ENCODE measurements at places on chromosomes 4 and X. TPM values are rescaled to one million over a fixed set of nuclear protein-coding genes. Genes with fewer than 3 reads are reported as not detected.

DNA sequence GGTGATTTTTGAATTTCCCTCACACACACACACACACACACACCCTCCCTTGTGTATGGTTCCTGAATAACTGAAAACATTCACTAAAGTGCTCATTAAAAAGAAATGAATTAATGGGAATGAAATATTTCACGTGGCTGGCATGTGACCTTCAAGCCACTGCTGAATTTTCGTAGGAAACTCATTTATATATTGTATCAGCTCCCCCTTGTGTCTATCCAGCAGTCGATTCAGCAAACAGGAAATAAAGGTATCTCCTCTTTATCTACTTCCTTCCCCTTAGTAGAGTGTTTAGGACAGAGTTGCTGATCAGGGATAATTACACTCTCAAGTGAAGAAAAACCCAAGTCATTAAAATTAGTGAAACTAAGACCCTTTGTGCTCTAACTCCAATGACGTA lies 912.6 kb upstream of the LCORL start:
- DNase-seq = no peak

GK2 gene
- not detected for total RNA-seq

DNA sequence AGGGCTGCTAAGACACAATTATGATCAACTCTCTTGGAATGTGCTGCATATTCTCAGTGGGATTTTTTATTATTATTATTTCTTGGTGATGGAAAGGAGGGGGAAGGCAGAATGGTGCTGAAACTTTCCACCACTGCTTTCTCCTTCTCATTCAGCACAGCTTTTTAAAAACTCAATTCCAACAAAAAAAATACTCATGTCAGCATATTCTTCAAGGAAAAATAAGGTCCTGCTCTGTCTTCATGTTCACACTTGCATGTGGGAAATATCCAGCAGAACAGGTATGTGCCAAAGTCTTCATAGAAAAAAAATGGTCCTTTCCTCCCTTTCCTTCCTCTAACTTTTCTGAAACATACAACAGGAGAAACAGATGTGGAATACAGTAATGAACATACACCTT lies 144.0 kb upstream of the ADAMTS3 start:
- DNase-seq = no peak

CT45A10 gene
- total RNA-seq = not detected

DNA sequence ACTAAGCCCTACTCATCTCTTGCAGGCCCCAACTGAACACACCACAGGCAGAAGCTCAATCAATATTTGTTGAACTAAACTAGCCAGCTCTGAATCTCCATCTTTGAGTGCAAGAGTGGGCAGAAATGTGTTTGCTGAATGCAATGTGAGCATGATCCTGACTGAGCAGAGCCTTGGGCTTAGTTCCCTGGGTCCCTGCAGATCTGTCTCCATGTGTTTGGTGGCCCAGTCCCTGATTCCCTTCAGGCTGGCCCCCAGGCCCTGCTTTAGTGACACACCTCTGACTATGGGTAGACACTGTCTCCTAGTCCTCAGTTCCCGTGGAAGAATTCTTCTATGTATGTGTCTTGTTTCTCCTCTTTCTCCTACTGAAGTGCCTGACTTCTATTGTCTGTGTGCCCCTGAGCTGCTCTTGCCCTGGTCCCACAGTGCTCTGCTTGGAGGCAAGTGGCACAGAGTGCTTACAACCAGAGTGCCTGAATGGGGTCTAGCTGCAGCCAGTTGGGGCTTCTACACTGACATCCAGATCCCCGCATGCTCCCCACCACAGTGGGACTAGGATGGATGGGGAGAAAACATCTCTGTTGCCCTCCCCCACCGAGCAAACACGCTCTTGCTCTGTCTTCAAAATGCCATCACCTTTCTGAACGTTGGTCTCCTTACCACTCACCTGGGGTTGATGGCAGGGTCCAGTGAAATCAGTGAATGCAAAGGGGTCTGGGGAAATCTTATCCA lies 9.3 kb downstream of the PJA1 start:
- no peak for DNase-seq

DNA sequence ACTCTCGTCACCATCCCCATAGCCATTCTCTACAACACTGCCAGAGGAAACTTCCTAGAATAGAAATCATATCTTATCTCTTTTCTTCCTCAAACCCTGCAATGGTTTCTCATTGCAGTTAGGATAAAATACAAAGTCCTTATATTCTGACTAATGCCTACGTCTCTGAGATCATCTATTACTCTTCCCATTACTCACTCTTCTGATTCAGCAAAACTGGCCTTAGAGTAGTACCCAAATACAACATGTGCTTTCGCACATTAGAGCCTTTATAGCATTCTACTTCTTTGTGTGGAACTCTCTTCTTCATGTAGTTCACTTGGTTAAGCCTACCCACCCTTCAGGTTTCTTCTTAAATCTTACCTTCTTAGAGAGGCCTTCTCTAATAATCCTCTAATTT lies 28.0 kb downstream of the LHFPL1 start:
- no peak for DNase-seq

GRCh38 chr4:41012293-41012692 lies 202.0 kb downstream of the APBB2 start:
- DNase-seq = no peak

- DNase-seq = no peak
Observed at GRCh38 chr4:54659313-54659712, 1.6 kb downstream of the KIT start.

DNA sequence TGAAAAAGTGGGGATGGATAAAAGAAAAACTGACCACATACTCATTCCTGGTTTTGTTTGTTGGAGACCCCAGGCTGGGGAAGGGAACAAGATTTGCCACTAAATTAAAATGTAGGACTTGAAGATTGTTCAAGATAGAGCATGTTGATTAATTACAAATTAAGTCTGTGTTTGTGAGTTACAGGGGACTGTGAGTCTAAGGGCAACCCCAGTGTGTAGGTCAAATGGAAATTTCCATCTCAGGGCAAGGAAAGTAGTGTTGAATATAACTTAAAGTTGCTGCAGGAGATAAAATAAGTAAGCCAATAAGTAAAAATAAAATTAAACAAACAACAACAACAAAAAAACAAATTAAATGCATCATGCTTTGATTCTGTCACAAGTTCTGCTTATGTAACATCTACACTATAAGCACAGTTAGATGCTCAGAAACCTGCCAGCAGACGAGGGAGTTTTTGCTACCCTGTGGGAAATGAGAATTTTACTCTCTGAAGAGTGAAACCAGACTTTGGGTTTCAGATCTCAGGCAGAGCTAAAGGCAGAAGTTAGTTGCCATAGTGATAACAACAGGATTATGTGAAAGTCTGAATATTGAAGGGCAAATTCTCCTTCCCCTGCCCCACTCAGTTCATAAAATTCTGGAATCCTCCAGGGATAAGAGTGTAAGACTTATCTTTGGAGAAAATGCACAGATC lies 352.3 kb downstream of the GRXCR1 start:
- DNase-seq = no peak

DNA sequence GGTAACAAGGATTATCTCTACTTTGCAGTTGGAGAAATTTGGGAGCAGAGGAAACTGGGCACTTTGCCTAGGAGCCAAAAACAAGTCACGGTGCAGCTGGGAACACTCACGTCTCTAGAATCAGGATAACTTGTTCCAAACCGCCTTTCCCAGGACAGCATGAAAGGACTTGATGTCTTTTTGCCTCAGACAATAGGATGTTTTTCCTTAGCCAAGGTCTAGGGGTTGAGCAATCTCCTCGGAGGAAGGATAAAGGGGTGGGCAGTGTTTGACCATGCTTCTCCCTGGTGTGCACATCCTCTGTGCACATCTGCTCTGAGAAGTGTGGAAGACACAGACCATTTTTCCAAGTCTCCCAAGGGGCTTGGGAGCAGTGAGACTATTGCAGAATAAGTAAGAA lies 1.7 kb upstream of the SPARCL1 start:
- peak; percentile 30 for DNase-seq

ZNF330 gene
- 16.9 TPM for total RNA-seq

TLR6 gene
- total RNA-seq = 0.99 TPM

- no peak for DNase-seq
Observed at GRCh38 chr4:186792728-186793366, 69.2 kb upstream of the FAT1 start.

GRCh38 chr4:55356991-55357461 lies 11.0 kb downstream of the SRD5A3 start:
- DNase-seq = no peak

USP17L13 gene
- not detected for total RNA-seq

- DNase-seq = no peak
Observed at GRCh38 chr4:38785901-38786402, 3.2 kb upstream of the TLR10 start.

DNA sequence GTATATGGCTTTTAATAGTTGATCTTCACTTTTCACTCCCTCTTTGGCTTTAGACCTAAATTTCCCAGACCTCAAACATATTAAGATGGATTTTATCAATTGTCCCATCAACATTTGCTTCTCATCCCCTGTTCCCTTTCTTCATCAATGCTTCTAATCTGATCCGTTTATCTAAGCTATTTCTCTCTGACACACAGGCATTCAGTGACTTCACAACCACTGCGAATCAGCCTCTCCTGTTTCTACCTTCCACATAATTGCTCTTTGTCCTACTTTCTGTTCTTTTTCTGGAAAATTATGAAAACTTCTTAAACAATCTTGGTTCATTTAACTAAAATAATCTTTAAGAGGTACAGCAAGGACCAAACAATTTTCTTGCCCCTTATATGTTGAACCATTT lies 115.2 kb downstream of the GLRA3 start:
- DNase-seq = no peak

- no peak for DNase-seq
Observed at GRCh38 chr4:30776921-30777415, 56.8 kb downstream of the PCDH7 start.

DNA sequence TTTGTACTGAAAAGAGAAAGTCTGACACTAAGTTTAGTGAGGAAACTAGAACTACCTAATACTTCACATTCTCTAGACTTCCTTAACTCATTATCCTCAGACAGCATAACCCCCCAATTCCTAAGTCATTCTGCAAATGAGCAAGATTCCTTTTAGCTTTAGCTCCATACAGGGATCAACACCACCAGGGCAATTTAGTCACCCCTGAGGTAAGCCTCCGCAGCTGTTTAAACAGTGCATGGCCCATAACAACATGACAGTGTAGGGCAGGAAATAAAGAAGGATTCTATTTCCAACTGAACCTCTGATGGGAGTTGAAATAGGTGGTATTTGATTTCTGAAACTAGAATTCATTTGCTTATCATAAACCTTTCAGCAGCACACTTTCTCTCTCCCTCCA lies 112.8 kb upstream of the DKK2 start:
- DNase-seq = no peak

AKAP4 gene
- total RNA-seq = not detected

GRCh38 chrX:66017659-66018170 lies 22.2 kb downstream of the VSIG4 start:
- DNase-seq = no peak

- DNase-seq = no peak
Observed at GRCh38 chr4:108567831-108568230, 52.5 kb upstream of the RPL34 start.

ENPP6 gene
- total RNA-seq = not detected

DNA sequence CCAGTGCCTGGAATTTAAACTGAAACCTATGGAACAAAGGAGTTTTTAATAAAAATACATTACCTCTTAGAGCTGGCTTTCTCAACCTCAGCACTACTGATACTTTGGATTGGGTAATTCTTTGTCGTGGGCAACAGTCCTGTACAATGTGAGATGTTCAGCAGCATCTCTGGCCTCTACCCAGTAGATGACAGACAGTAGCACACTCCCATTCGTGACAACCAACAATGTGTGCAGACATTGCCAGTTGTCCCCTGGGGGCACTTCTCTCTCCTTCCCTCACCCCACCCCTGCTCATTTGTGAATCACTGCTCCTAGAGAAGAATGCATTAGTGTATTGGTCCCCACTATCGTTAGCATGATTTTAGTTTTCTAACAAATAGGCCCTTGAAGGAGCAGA lies 16.2 kb downstream of the GPAT3 start:
- no peak for DNase-seq

DNA sequence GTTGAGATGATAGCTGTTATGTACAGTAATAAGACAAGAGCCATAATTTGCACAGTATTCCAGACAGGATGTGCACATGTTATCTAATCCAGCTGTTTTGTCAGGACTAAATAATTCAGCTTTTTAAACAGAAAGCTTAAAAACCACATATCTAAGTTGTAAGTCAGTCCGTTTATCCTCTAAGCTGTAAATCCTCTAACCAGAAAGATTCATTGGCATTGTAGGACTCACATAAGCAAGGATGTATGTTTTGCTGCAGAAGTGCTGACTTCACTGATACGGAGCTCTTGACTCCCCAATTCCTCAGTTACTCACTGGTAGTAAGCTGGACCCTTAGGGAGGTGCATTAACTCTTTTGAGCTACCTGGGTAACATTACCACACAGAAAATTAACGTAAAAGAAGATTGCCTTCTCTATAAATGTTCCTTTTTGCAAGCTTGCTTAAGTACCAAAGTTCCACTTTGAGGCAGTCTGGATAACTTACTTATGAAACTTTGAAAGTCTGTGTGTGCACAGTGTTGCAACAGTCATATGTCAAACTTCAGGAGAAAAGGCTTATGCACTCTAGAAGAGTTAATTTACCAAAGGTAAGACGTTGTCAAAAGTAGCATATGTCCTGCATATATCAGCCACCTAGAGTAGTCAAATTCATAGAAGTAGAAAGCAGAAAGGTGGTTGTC lies 58.3 kb upstream of the MAGEB2 start:
- no peak for DNase-seq

DNA sequence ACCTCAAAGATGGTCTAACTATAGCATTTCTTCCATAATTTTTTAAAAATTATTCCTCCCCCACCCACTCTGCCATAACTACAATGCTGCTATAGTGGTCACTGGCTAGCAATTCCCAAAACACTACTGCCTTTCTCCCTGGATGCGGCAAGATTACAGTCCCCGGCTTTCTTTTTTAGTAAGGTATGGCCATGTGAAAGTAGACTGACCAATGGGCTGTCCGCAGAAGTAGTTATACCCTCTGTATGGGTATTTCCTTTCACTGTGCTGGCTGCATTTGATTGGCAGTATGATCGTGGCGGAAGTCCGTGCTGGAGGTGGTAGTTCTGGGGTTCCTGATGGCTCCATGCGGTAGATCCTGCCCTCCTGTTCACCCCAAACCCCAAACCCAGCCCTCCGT lies 166.0 kb downstream of the FBXO8 start:
- DNase-seq = no peak

DNA sequence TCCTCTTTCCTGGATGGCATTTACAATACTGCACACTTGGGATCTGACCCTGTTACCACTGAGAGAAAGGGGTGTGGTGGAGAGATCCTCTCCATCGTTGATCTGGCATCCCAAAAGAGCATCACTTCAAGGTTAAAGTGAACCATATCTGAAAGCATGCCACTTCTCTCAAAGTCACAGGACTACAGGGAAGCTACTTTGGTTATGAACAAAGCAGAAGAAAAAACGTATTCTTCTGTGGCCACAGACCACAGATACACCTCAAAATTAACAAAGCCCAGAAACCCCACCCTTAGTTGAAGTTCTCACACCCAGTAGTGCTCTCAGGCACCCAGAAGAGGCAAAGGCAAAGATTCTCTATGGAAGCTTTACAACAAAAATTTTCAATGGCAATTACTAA lies 108.3 kb downstream of the JADE1 start:
- DNase-seq = no peak

GRCh38 chr4:73698217-73698616 lies 42.2 kb upstream of the CXCL8 start:
- DNase-seq = peak; percentile 14
